ENCODE measurements at places on chromosomes 11 and 22.

DNA sequence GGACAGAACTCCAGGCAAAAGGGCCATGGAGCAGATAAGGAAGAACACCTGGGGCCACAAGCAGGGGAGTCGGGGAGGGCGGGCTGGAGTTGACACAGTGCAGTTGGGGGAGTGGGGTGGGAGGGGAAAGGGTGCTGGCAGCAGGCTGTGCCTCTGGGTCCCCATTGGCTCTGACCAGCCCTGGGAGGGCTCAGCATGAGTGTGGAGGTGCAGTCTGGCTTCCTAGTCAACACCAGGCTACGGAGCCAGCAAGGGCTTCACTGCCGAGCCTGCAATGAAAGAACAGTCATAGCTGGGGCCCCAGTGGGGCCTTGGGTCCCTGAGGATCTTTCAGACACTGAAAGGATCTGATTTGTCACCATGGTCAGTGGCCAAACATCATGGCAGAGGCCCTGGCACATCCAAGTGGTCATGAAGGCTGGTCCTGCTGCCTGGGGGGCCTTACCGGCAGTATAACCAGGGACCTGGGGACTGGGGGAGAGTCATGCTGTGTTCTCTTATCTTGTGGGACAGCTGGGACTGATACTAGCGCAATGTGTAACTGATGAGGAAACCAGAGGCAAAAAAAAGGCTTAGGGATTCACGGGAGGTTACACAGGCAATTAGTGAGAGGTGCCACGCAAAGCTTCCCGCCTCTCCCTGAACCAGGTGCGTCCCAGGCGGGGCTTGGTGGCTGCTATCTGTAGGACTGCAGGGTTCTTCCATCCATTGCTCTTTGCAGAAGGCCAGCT, 11.6 kb downstream of the SLC37A2 start:
- DNase-seq = no peak

DNA sequence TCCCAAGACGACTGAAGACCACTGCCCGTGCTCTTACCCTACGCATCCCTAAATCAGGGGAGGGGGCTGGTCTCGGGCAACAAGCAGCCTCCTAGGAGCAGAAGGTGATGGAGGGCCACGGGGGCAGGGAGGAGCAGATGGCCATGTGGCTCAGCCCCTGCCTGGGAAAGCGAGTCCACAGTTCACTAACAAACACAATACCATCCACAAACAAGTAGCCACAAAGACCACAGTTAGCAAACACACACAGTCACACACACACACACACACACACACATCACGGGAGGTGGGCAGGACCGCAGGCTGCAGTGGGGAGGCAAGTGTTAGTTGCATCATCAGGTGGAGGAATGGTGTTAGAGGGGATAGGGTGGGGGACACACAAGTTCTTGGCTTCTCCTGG, 13.2 kb upstream of the FXYD2 start:
- DNase-seq = no peak

- DNase-seq = no peak
Observed at GRCh38 chr11:75918331-75918730, 103.3 kb downstream of the UVRAG start.

DNA sequence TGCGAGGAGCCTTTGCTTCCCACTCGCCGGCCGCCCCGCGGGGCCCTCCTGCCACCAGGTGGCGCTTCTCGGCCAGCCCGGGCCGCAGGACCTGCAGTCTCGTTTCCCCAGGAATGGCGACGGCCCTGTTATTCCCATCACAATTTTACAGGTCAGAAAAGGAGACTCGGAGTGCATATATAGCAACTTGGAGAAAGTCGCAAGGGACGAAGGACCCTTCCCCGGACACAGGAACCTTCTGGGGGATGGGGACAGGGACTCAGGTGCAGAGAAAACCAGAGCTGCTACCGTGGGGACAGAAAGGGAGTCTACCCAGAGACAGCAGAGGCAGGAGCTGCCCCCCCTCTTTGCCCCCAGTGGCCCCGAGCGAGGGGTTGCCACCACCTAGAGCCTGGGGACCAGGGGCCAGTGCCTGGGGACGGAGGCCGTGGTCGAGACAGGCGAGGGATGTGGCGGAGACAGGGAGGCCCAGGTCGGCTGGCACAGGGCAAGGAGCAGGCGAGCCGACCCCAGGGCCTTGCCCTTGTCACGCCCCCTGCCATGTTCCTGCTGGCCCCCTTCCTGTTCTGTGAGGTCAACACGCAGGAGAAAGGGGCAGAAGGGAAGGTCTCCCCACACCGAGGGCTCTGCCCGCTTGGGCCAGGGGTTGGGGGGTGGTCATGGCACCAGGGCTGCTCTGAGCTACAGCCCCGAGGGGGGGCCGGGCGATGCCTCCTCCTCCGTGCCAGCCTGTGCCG, 3.5 kb upstream of the KRTAP5-6 start:
- peak; percentile 90 for DNase-seq

DNA sequence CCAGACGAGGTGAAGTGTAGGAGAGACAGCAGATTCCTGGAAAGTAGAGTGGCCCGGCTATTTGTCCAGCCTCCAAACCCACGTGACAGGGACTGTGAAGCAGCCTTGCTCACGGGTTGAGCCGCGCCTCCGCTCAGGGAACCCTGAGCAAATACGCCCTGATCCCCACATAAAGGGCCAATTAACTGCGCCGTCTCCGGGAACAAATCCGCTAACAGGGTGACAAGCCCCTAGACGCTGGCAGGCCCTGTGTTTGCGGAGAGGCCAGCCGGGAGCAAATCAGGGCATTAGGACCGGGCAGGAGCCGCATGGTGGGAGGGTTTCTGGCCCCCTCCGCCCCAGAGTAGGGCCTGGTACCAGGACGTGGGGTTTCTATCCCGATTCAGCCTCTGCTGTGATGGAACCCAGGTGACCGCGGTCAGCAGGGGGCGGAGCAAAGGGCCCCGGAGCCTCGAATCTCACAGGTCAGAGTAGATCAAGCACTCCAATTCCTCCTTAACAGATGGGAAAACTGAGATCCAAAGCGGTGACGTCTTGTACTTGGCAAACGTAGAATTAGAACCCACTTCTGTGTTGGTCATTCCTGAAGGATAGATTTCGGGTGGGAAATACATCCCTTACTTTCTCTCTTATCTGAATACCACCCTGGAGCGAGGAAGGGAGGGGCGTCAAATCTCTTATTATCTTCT, 2.0 kb upstream of the ROBO3 start:
- peak; percentile 63 for DNase-seq

DNA sequence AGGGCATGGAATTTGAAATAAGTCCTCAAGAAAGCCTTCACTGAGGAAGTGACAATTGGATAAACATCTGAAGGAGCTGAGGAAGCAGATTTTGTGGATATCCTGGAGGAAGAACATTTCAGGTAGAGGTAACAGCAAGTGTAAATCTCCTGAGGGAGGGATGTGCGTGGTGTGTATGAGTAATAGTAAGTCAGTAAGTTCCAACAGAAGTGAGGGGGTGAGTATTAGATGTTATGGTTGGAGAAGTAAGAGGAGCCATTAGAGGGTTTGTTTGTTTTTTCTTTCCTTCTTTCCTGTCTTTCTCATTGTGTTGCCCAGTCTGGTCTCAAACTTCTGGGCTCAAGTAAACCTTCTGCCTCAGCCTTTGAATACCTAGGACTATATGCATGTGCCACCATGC, 29.0 kb downstream of the ANKRD42 start:
- DNase-seq = no peak

- DNase-seq = peak; percentile 20
Observed at GRCh38 chr11:14645015-14645912, 1.7 kb downstream of the PDE3B start.

DNA sequence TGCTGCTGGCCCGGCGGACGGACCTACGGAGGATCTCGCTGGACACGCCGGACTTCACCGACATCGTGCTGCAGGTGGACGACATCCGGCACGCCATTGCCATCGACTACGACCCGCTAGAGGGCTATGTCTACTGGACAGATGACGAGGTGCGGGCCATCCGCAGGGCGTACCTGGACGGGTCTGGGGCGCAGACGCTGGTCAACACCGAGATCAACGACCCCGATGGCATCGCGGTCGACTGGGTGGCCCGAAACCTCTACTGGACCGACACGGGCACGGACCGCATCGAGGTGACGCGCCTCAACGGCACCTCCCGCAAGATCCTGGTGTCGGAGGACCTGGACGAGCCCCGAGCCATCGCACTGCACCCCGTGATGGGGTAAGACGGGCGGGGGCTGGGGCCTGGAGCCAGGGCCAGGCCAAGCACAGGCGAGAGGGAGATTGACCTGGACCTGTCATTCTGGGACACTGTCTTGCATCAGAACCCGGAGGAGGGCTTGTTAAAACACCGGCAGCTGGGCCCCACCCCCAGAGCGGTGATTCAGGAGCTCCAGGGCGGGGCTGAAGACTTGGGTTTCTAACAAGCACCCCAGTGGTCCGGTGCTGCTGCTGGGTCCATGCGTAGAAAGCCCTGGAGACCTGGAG, 74.1 kb downstream of the LRP5 start:
- no peak for DNase-seq

GRCh38 chr11:78958444-78958843, 383.8 kb upstream of the NARS2 start:
- no peak for DNase-seq

GRCh38 chr11:126545057-126545555, 189.6 kb downstream of the ST3GAL4 start:
- DNase-seq = no peak

GRCh38 chr11:10298342-10298741, 4.3 kb upstream of the SBF2 start:
- DNase-seq = no peak

- DNase-seq = no peak
Observed at GRCh38 chr22:49326558-49326957, 501.1 kb downstream of the BRD1 start.

- peak; percentile 81 for DNase-seq
Observed at GRCh38 chr11:69674267-69674885, 777 bp downstream of the LTO1 start.

DNA sequence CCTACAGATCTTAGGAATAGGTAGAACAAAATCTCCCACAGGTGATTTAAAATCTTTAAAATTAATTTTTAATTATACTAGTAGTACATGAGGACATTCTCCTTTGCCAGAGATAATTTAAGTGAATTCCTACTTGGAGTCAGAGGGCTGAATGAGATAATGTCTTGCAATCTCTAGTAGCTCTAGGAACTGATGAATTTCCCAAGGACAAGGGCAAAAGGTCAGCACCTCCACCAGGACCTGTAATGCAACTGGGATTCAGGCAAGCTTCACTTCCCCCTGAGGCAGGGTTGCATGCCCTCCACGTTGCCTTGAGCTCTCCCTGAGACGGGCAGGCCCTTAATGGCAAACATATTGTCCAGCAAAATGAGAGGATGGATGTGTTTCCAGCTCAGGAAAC, 330.3 kb upstream of the PITPNB start:
- DNase-seq = no peak

DNA sequence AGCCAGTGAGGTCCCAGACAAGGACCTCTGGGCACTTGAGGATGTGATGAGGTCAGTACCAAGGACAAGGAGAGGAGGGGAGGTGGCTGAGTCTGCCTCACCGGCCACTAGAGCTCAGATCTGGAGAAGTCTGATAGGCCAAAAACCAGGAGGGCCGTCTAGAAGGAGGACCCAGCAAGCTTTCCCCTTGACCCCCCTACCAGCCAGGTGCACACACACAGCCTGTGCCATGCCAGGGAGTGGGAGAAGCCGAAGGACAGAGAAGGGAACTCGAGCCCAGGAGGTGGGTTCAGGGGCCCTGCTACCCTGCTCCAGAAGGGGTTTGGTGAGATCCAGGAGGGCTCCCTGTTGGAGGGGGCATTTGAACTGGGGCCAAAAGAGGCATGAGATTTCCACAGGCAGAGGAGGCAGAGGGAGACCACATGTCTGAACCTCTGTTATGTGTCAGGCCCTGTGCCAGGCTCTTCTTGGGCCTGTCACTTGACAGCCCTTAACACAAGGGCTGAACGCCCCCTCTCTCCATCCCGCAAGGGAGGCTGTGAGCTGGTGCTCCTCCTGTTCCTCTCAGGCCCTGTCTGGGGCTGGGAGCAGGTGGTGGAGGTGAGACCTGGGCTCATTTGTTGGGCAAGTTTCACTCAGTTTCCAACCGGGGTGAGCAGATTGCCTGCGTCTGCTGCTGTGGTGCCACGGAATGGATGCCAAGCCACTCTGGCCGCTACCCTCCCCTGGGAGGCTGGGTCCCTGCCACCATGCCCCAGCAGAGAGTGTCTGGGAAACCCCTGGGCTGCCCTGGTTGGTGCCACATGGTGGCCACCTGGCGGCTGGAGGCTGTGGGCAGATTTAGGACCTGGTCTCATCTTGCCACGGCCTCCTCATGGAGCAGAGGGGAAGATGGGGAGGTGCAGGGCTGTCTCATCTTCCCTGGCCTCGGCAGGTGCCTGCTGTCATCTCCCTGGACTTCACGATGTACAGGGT, 65.2 kb downstream of the MPPED1 start:
- no peak for DNase-seq

GRCh38 chr22:44577391-44578109, 79.5 kb upstream of the RTL6 start:
- no peak for DNase-seq

DNA sequence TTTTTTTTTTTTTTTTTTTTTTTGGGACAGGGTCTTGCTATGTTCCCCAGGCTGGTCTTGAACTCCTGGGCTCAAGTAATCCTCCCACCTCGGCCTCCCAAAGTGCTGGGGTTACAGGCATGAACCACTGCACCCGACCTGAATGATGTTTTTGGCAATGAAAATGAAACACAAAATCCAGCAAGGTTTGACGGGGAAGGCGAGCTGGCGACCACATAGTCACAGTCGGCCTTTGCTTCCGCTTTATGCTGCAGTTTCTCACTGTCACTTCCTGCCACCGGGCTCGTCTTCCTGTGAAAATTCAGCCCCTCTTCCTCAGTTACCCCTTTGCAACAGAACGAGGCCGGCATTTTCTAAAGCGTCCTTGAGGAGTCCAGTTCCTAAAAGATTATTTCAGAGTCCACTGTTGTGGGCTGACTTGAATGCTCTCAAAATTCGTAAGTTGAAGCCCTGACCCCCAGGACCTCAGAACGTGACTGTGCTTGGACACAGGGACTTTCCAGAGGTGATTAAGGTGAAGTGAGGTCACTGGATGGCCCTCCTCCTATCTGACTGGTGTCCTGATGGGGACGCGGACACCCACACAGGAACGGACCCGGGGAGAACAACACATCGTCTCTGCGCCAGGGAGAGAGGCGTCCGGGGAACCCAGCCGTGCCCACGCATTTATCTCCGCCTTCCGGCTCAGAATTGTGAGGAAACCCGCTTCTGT, 2.9 kb upstream of the BID start:
- no peak for DNase-seq

- no peak for DNase-seq
Observed at GRCh38 chr22:45196308-45196707, 32.6 kb downstream of the NUP50 start.

DNA sequence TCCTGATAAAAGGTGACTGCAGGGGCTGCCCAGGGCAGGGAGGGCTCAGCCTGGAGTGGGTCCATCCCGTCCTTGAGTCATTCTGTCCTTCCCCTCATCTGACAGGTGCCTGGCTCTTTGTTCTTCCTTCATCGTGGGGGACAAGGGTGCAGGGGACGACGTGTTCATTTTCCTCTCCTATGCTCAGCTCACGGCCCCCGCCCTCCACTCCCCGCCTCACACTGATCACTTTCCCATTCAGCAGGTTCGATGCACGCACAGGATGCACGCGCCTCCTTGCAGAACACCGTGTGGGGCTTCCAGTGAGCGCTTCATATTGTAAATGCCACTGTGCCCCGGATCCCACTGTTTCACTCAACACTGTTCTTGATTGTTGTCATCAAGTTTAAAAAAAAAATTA, 32.7 kb upstream of the SHANK2 start:
- DNase-seq = no peak

GRCh38 chr11:65491163-65491465, 7.7 kb upstream of the MALAT1 start:
- DNase-seq = no peak

- DNase-seq = no peak
Observed at GRCh38 chr22:30731658-30732057, 37.0 kb downstream of the OSBP2 start.
